ENCODE measurements at places on chromosomes 12 and 14.

DNA sequence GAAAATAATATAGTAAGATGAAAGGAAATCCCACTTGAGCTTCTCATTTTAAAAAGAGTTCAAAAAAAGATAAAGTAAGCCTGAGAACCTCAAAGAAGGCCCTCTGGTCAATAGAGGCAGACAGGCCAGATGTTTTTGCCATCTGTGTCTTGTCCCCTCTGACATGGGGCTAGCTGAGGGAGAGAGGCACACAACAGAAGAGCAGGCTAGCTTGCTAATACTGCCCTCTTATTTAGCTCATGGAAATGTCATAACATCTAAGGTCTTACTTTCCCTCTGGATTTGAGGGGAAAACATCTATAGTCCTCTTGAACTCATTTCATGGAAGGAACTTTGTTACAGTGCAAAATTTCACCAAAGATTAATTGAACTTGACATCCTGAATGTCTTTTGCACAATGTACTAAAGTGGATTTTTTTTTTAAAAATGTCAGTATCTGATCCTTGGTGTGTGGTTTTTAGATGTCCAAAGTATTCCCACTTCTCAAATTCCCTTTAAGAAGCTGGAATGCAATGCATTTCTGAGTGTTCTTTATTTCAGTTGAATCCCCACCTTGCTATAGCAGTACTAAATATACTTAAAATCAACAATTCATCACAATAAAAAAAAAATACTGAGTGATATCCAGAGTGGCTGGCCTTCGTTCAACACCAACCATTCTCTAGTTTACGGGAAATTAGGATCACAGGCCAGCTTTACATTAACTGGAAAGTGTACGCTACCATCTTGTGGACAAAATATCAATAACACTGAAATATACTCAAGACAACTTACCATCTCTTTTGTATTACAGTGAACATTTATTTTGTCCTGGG is 176.7 kb downstream of the PAH start:
- peak; percentile 39 for DNase-seq

GRCh38 chr14:78157494-78158437 is 12.4 kb upstream of the NRXN3 start:
- peak; percentile 19 for DNase-seq

DNA sequence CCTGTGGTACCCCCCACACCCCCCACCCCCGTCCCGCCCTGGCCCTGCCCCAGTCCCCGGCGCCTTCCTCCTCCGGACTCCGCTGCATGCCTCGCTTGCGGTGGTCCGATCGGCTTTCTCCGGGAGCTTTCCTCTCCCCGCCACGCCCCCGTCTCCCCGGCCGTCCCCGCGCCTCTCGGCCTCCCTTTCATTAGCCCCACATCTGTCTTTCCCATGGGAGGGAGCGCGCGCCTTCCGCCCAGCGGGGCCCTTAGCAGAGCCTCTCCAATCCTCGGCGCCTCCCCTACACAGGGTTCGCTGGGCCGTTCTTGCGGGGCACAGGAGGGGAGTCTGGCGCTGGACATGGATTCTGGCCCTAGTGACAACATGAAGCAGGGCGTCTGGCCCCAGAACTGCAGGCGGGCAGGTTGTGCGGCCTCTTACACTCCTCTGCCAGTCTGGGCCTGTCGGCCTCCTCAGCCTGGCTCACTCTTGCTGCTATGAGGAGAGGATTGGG is 1.5 kb upstream of the EFS start:
- peak; percentile 26 for DNase-seq

- peak; percentile 65 for DNase-seq
These were observed 82.0 kb downstream of the CATSPERB start for GRCh38 chr14:91649930-91650329.

DNA sequence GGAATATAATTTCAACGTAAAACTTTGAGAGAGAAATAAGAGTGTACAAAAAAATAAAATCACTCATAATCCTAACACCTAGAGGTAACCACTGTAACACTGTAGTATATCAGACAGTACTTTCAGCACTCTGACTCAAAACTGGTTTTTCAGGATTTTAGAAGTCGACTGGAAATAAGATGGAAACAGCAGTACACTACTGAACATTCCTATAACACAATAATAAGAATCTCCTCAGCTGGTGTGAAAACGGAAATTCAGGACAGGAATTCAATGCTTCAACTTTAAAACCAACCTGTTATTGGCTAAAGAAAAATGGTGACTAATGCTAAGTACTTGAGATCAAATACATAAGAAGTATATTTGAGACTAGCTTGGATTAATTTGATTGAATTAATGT is 12.3 kb upstream of the PITPNM2 start:
- DNase-seq = no peak

DNA sequence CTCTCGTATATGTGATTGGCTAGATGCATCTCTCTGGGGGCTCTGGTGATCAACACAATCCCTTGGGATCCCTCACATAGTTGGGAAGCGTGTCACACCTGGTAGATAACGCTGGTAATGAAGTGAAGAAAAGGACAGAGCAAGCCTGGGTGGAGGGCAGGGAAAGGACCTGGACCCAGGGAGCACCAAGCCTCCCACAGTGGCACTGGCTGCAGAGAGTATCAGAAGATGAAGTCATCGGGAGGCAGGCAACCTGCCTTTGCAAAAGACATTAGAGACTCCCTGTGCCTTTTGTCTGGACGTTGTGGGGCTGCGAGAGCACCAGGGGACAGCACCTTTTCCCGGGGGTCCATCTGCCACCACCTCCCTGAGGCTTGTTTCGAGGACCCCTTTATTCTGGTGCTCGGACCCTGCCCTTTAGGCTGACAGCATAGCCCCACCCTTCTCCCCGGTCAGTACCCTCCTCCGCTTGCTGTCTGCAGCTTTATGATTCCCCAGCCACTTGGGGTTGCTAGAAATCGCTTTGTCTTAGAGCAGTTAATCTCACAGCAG is 116.4 kb downstream of the EML1 start:
- no peak for DNase-seq

- DNase-seq = no peak
These were observed 78.5 kb downstream of the VCPKMT start for GRCh38 chr14:50037852-50038251.

- peak; percentile 60 for DNase-seq
These were observed 65.2 kb upstream of the CNOT2 start for GRCh38 chr12:70178038-70178437.

DNA sequence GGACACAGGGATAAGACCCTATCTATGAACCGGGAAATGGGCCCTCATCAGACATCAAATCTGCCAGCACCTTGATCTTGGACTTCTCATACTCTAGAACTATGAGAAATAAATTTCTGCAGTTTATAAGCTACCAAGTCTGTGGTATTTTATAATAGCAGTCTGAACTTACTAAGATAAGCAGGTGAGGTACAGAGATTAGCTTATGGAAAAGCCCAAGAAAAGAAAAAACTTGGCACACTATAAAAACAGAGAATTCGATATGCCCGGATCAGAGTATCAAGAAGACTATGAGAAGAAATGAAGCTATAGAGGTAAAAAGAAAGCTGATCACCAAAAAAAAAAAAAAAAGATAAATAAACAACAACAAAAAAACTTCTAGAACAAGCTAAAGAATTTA is 52.6 kb downstream of the EEA1 start:
- no peak for DNase-seq

GRCh38 chr12:86623267-86623666 is 367.1 kb upstream of the MGAT4C start:
- no peak for DNase-seq

- DNase-seq = no peak
These were observed 4.8 kb downstream of the HIP1R start for GRCh38 chr12:122839907-122840554.

- DNase-seq = no peak
These were observed 1198.5 kb downstream of the FSCB start for GRCh38 chr14:43308421-43309110.

GRCh38 chr12:95804291-95804690 is 13.7 kb upstream of the NTN4 start:
- DNase-seq = no peak

GRCh38 chr14:89201645-89202044 is 215.4 kb downstream of the FOXN3 start:
- no peak for DNase-seq

DNA sequence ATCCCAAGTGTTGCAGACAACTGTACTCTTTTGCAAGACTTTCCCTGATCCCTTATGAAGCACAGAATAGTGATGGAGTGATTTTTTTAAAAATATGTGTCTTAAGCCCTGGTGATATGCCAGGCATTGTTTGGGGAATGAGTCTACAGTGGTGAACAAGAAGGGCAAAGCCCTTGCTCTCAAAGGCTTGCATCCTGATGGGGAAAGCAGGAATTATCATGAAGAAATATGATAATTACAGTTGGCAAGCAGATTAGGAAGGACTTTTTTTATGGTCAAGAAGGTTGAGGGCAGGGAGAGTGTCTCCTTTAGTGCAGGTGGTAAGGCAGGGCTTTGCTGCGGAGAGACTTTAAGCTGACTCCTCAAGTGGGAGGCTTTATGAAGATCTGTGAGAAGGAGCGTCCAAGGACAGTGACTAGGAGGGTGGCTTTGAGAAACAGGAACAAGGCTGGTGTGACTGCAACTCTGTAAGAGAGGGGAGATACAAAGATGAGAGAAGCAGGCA is 100.2 kb downstream of the SYNE2 start:
- peak; percentile 77 for DNase-seq

DNA sequence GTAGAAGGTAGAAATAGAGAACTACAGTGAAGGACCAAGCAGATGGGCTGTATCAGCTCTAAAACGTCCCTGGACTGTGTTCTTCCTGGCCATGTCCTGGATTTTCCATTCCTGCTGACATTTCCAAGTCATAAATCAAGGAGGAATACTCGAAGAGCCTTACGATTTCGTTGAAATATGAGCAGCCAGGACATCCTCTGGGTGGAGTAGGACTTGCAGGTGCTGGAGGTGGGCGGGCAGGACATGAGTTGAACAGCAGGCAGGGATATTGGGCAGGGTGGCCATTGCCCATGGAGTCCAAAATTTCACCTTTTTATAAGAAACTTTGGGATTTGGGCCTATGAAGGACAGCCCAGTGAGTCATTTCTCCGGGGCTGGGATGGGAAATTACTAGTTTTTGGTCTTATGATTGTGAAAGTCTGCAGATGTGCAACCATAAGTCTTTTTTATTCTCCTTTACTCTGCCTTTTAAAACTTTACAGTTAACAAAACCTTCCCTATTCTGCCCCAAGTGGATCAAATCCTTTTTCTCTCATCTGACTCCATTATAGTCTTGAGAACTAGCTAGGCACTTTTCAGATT is 88.8 kb downstream of the TMX1 start:
- peak; percentile 72 for DNase-seq

- DNase-seq = no peak
These were observed 210.1 kb downstream of the TMEM132D start for GRCh38 chr12:129693731-129694130.

GRCh38 chr14:68140076-68140741 is 320.6 kb downstream of the RAD51B start:
- DNase-seq = peak; percentile 98

DNA sequence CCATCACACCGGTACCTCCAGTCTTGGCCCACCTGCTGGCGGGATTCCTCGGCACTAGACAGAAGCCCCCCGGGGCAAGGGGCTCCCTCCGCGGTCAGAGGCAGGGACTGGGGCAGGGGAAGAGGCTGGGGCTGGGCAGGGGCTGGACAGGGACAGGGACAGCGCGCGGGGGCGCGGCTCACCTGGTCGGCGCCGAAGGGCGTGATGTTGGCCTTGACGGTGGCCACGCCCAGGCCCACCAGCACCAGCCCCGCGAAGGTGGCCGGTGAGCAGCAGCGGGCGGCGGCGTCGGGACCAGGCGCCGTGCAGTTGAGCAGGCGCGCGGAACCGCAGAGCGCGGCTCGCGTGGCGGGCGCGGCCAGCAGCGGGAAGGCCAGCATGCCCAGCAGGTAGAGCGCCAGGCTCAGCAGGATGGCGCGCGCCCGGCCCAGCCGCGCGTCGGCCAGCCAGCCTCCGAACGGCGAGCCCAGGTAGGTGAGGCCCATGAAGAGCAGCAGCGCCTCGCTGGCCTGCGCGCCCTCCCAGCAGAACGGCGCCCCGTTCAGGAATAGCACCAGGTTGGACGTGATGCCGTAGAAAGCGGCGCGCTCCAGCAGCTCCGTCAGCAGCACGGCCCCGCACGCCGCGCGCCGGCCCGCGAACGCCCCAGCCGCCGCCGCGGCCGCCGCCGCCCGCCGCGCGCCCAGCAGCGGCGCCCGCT is 392 bp downstream of the SLC15A4 start:
- no peak for DNase-seq

DNA sequence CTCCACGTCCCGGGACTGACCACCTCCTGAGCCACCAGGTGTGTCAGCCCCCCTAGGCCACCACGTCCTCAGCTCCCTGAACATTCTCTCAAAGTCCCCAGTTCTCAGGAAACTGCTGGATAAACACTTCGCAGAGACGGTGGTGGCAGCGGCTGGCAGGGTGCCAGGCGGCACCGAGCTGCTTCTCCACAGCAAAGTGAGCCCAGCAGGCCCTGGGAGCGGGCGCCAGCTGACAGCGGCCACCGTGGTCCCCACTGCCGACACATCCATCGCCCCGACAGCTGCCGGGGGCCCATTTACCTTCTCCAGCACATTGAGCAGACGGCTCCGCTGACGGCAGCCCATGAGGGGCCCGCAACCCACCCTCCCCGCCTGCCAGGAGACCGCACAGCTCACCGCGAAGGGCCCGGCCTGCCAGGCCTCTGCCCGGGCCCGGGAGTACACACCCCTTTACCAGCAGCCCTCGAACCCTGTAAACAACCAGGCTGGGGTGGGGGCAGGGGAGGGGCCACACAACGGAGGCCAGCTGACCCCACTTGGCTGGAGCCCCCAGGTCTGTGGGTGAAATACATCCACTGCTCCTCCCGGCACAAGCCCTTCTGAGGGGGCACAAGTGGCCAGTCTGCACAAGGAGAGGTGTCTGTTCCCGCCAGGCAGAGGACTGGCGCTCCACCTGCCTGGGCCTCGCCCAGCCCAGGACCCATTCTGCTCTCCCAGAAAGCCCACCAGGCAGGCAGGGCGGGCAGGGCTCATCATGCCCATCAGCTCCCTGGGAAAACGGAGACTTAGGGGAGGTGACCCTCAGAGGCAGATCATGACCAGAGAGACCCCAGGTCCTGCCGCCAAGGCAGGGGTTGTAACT is 10.5 kb downstream of the AKT1 start:
- no peak for DNase-seq

DNA sequence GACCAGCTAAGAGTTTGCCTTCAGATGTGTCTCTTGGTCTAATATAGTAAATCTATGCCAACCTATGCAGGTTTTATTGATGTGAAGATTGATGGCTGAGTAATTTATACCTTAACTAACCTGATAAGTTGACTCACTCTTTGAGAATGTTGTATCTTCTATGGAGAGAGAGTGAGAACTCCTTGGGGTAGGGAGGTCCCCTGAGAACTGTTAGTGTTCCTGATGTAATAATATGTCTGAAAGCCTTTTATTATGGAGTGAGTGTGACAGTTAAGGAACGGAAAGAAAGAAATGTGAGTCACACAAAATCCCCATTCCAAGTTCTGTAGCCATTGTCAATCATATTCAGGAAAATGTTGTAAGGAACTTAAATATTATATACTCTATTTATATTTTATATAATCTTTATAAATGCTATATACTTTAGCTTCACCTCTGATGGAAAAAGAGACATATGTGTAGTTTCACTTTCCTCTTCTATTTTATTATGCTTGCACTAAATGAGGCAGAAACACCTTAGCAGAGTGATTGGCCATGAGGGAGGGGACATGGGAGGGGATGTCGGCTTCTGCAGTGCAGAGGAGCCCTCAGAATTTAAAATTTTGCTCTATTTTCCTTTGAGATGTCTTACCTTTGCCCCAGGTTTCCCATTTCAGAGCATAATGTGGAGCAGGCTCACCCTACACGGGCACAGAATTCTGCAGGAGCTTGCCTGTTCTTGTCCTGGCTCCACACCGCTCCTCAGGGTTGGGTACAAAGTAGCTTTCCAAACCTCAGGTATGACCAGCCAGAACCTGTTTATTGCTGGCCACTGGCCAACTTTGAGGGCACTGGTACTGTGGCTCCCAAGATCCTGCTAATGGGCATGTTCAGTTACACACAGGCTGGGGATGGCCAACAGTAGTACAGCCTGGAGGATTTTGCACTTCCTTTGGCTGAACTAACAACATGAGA is 57.7 kb downstream of the ARF6 start:
- DNase-seq = no peak
